Left ventricle myocardium inferior (tissue), 1 donor: ENCODE measurements at places on chromosomes 11 and 22.

GRCh38 chr11:45141171-45141570, 5.3 kb upstream of the PRDM11 start:
- DNase-seq, result no peak

DNA sequence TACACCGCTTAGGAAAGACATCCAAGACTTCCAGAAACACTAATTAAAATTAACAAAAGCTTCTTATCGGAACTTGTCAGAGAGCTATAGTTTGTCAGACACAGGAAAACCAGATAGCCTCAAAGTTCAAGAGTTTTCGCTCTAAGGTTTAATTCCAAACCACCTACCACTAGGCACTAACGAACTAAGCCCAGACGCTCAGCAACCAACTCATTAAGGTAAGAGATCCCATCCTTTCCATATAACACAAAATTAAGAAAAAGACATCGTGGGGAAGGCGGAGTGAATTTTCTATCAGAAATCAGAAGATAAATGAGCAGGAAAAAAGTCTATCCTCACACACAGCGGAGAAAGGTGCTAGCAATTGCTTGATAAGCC, 382 bp downstream of the IMMP1L start:
- DNase-seq, result no peak

GRCh38 chr11:111603611-111604130, 1.4 kb downstream of the SIK2 start:
- no peak for DNase-seq

- peak; percentile 8 for DNase-seq
Measured at GRCh38 chr22:49779211-49779610, 48.5 kb downstream of the BRD1 start.

DNA sequence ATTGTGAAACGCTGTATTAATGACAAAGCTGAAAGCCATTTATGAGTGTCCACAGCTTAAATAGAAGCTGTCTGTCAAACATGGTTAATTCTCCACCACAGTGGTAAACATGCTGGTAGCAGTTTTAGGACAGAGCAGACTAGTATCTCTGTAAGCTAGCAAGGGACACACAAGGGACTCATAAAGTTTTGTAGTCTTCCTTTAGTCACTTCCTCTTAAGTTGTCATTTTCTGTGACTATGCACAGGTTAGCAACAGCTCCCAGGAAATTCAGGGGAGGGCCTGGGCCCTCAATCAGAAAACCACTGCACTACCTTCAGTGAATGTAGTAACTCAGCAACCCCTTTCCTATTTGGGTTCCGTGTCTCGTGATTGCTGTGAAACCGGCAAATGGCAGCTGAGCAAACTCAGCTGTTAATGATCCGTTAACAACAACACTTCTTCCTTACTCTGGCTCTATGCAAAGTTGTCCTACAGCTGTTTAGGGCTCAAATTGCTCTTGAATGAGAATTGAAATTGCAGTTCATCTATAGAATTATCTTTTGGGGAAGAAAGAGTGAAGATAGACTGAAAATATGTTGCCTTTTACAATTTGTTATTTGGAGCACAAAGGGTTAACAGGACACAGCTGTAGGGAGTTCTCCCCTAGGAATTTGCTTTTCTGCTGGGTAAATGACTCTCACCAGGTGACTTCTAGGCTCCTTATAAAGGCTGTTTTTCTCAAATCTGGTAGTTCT, at the start of gene MMP26:
Gene MMP26, plus strand, starts transcription at position 731 of the 736 bp plus-strand sequence.
- no peak for DNase-seq

DNA sequence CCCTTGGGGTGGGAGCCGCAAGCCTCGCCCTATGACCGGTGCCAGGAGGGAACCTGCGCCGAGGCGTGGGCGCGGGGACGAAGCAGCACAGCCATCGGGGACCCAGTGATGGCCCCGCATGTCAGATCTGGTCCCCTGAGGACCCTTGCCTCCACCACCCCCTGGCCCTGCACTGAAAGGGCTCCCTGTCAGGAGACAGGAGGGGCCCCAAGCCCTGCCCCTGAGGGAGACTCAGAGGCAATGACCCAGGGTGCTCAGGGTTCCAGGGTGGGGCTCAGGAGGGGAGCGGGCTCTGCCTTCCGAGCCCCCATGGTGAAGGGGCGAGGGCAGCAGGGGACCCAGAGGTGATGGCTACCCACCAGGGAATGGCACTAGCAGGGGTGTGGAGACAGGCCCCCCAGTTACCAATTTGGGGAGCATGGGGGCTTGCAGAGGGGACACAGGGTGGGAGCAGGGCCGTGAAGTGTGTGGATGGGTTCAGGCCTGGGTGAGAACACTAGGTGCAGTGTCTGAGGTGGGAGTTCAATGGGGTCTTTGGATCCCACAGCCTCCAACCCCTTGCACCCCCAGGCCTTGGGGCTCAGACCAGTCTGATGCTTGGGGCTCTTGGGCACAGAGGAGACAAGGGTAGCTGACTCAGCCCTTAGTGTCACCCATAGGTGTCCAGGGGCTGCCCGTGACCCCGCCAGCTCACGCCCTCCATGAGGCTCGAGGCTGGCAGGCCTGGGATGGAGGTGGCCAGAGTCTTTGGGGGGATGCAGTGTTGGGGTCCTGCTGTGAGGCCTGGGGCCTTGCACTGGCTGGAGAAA, 499 bp downstream of the LRRC56 start:
- peak; percentile 11 for DNase-seq

DNA sequence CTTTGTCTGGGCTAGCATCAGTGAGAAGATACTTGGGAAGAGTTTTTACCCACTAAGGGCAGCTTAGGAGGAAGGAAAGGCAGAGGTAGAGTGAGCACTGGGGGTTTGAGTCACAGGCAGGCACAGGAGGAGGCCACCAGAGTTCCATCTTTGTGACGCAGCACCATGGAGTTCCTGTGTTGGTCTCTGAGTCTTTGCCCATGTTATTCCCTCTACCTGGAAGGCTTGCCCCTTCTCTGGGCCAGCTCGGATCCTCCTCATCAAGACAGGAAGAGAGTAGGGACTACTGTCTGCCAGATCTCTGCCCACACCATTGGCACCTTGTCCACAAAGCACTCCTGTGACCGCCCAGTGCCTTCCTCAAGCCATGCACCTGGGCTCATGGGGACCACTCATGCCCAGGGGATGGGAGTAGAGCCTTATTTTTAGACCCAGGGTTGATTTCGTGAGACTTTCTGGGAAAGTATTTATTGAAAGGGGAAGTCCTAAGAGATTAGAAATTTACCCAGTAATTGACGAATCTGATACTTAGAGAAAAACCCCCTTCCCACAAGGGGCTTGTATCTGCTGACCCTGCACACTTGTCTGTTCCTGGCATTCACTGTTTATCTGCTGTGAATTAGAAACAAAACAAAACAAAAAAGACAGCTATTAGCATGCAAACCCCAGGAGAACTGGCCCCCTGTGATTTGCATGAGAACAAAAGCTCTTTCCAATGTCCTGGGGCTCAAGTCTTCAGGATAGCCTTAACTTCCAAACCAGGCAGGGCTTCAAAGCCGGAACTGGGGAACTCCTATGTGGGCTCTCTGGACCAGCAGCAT, 35.9 kb upstream of the MYEOV start:
- no peak for DNase-seq

DNA sequence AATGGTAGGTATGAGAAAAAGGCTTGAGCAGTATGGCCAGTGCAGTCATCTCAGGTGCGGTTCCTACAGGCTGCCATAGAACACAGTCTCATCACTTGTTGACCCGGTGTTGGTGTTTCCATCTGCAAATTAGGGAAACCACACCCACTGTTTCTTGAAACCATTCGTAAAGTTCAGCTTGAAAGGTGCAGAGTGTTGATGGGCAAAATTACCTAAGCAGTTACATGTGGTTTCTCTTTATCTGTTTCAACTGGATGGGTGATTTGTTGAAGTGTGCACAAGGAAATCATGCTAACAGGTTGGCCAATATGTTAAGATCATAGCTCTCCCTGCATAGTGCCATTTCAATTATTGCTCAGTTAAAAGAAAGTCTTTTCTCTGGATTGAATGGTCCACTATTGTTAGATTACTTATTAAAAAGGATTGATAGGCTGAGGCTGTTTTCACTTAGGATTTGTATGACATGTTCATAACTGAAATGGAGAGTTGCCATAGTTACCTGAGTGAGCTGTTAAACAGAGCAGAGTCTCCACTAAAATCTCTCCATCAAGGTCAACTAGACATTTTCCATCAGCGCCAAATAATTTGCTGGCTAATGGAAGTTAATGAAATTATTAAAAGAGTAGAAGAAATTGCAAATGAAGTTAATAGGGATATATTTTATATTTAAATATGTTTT, 203.1 kb upstream of the MTMR2 start:
- DNase-seq, result no peak
